Sigmoid colon (tissue), 7 donors: ENCODE measurements at places on chromosomes 1 and 21. TPM values are rescaled to one million over a fixed set of nuclear protein-coding genes. Genes with fewer than 3 reads are reported as not detected.

- no peak overlapping the region for H3K4me3 ChIP-seq
- no peaks in the 10 kb centered on the region for H3K27me3 ChIP-seq
- no peak for DNase-seq
- no peaks in the 10 kb centered on the region for H3K36me3 ChIP-seq
Observed at GRCh38 chr21:23480591-23481270, 2126.6 kb downstream of the MRPL39 start.

GNAT2 gene
- total RNA-seq, result not detected

GRCh38 chr1:113995382-113995781 lies 16.1 kb downstream of the OLFML3 start:
- H3K27ac ChIP-seq, result no peak overlapping the region
- no peak overlapping the region for H3K4me3 ChIP-seq
- no peak for DNase-seq
- no peaks in the 10 kb centered on the region for H3K36me3 ChIP-seq

DNA sequence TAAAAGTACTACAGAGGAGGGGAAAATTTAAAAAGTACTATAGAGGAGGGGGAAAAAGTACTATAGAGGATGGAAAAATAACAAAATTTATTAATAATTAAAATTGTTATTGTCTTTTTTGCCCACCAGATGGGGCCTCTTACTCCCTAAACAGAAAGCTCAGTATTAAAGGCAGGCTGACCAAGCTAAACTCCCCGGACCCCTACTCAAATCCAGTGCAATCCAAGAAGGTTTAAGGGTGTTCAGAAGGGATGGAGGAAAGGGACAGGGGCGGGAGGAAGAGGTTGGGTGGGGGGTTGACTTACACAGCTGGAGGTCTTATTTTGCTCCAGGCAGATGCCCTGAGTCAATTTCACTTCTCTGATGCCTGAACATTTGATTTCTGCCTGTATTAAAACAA lies 13.7 kb downstream of the CD34 start:
- H3K4me1 ChIP-seq, result no peaks in the 10 kb centered on the region
- H3K27me3 ChIP-seq, result no peaks in the 10 kb centered on the region
- DNase-seq, result no peak
- no peak overlapping the region for H3K4me3 ChIP-seq
- no peak overlapping the region for H3K27ac ChIP-seq

DNA sequence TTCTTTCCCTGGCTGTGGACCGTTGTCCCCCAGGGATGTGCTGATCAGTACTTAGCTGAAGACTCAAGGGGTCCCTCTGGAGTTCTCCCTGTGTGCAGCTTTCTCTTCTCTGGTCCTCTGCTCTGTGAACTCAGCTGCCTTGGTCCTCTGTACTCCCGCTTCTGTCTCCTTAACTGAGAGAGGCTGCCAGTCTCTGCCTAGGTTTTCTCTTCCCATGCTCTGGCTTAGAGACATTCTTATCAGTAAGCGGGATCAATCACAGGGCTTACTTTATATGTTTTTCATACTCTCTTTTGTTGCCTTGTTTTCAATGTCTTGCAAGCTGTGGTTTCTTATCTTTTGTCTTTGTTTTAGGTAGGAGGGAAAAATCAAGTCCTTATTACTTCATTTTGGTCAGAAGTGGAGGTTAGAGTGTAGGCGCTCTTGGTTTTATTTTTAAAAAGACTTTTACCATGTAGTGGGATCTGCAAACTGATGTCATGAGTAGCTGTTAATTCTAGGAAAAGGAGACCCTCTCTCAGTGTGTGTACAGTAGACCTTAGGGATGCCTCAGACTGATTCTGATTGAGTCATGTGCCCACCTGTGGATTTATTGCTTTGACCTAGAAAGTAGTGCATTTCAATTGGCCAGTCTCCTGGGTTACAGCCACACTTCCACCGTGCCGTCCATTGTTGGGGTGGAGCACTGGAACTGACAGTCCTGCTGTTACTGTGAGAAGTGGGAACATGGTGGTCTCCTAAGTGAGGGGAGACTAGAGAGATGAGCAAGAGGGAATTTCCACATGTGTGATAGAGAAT lies 46.6 kb downstream of the TTC3 start:
- no peak overlapping the region for H3K27ac ChIP-seq
- no peaks in the 10 kb centered on the region for H3K27me3 ChIP-seq
- no peak overlapping the region for H3K4me3 ChIP-seq
- no peaks in the 10 kb centered on the region for H3K36me3 ChIP-seq
- no peaks in the 10 kb centered on the region for H3K4me1 ChIP-seq

DNA sequence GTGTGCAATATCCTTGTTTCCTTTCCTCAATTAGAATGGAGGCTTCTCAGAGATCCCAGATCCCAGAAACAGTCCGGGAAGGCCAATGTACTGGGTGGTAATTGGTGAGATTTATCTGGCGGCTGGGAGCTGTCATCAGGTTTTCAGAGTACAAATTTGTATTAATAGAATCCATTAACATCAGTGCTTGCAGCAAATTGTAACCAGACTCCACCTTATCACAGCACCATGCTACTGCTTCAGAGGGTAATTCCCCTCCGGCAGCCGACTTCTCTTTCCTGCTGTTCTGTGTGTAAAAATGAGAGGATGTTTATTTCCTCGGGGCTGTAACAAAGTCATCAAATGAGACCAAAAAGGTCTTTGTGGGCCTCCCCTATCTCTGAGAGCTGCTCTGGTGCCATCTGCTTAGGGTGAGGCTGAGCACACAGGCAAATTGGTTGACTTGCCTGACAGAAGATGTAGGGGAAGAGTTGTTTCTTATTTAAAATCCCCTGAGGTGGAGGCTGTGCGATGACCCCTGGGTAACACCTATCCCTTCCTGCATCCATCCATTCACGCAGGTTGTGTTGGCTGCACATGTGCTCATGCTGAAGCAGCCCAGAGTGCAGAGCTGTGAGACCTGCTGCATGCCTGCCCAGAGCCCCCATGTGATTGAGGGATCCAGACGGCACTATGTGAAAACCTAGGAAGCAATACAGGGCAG lies 19.2 kb downstream of the NFASC start:
- H3K27ac ChIP-seq, result no peak overlapping the region
- H3K36me3 ChIP-seq, result no peaks in the 10 kb centered on the region
- no peak overlapping the region for H3K4me3 ChIP-seq
- peaks cover 36% of the 10 kb centered on the region for H3K4me1 ChIP-seq
- no peaks in the 10 kb centered on the region for H3K27me3 ChIP-seq
- no peak for DNase-seq

DNA sequence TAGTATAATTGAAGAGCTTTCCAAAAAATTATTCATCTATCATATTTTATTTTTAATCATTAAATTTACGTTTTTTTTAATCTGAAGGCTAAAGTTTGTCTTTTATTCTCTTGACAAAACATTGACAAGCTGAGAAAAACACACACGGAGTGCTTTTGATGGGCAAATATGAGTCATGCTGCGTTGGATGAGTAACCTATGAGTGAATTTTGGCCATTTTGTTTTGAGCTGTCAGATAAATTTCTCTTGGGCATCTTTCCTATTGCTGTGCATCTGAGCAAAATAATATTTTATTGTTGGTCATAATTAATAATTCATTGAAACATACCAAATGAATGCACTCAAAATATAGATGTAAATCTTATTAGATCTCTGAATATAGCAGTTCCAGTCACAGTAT lies 1144.1 kb upstream of the ADGRL2 start:
- DNase-seq, result no peak
- H3K36me3 ChIP-seq, result no peaks in the 10 kb centered on the region
- H3K27ac ChIP-seq, result no peak overlapping the region
- H3K27me3 ChIP-seq, result no peaks in the 10 kb centered on the region

NPR1 gene
- 11.1 TPM for total RNA-seq

KRTAP12-2 gene
- total RNA-seq, result not detected

GRCh38 chr1:117658676-117659075 lies 52.8 kb downstream of the TENT5C start:
- no peak overlapping the region for H3K27ac ChIP-seq
- no peaks in the 10 kb centered on the region for H3K27me3 ChIP-seq
- H3K4me3 ChIP-seq, result no peak overlapping the region
- H3K4me1 ChIP-seq, result no peaks in the 10 kb centered on the region

COL24A1 gene
- total RNA-seq, result 8.0 TPM

- no peak overlapping the region for H3K27ac ChIP-seq
- no peak overlapping the region for H3K4me3 ChIP-seq
- H3K27me3 ChIP-seq, result no peaks in the 10 kb centered on the region
- no peak for DNase-seq
Observed at GRCh38 chr1:80931178-80931577, 869.6 kb upstream of the ADGRL2 start.

MROH7 gene
- total RNA-seq, result 20.0 TPM

GRCh38 chr1:53891678-53892077 lies 2.1 kb upstream of the YIPF1 start:
- H3K27me3 ChIP-seq, result no peaks in the 10 kb centered on the region
- DNase-seq, result no peak
- H3K4me1 ChIP-seq, result peaks cover 35% of the 10 kb centered on the region
- H3K27ac ChIP-seq, result no peak overlapping the region
- no peaks in the 10 kb centered on the region for H3K36me3 ChIP-seq

DNA sequence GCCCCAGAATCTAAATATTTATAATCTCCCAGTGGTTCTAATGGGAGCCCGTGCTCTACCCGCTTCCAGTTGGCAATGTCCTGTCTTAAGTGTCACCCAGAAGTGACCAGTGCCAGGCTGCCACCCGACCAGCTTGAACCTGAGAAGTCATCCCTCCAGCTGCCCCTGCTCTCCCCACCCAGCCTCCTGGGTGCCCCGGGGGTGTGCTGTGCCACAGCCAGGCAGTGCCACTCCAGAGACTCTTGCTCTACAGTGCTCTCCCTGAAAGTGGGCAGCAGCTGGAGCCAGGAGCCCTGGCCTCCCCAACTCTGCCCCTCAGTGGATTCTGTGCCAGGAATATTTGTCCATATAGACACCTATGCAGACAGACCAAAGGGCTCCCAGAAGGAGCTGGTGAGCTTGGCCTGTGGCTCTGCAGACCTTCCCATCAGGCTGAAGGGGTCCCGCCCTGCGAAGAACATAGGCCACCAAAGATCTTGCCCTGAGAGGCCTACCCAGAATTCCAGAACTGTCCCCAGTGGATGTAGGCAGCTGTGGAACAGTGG lies 9.0 kb upstream of the EPS8L3 start:
- no peak overlapping the region for H3K4me3 ChIP-seq
- H3K27me3 ChIP-seq, result no peaks in the 10 kb centered on the region

TOMM40L gene
- total RNA-seq, result 20.2 TPM

TBX15 gene
- total RNA-seq, result 0.16 TPM

- no peak overlapping the region for H3K27ac ChIP-seq
- H3K4me3 ChIP-seq, result no peak overlapping the region
- no peaks in the 10 kb centered on the region for H3K36me3 ChIP-seq
Observed at GRCh38 chr1:193348091-193348768, 161.8 kb upstream of the B3GALT2 start.

DNALI1 gene
- total RNA-seq, result 7.5 TPM

POTED gene
- not detected for total RNA-seq

GRCh38 chr1:176560681-176561080 lies 97.7 kb downstream of the PAPPA2 start:
- H3K4me1 ChIP-seq, result peaks cover 15% of the 10 kb centered on the region
- no peaks in the 10 kb centered on the region for H3K27me3 ChIP-seq
- no peak overlapping the region for H3K4me3 ChIP-seq
- no peak for DNase-seq

DNA sequence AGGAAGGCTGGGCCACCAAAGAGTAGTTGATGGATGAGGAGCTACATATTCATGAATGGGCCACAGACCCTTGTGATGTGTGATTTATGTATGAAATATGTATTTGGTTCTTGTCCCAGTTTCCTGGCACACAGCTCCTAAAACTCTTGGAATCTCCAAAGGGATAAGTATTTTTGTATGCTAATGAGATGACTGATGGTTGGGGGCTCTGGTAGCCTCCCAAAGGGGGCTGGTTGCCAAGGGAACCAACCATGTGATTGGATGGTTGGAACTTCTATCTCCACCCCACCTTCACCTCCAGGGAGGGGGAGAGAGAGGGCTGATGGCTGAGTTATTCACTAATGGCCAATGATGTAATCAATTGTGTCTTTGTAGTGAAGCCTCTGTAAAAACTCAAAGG lies 77.1 kb downstream of the ZNF281 start:
- DNase-seq, result no peak
- peaks cover 11% of the 10 kb centered on the region for H3K4me1 ChIP-seq
- H3K27me3 ChIP-seq, result no peaks in the 10 kb centered on the region
- H3K27ac ChIP-seq, result no peak overlapping the region

SEC16B gene
- 3.4 TPM for total RNA-seq

SLC45A3 gene
- total RNA-seq, result 0.68 TPM

PSMG1 gene
- total RNA-seq, result 28.5 TPM

LRRIQ3 gene
- 0.81 TPM for total RNA-seq

DNA sequence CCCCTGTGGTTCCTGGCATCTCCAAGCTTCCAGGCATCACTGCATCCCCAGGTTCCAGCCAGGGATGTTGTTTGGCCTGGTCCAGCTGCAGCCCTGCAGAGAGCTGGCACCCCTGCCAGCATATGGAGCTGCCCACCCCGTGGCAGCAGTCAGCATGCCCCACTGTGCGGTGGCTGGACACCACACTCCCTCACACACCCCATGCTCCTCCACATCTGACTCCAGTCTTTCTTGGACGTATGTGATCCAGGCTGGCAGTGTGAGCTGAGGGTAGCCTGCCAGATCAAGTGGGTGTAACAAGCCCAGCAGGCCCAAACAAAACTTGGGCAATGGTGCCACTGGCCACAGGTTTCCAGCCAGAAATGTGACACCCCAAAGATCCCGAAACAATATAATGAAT lies 620.4 kb downstream of the RWDD3 start:
- H3K4me3 ChIP-seq, result no peak overlapping the region
- no peaks in the 10 kb centered on the region for H3K4me1 ChIP-seq
- H3K36me3 ChIP-seq, result no peaks in the 10 kb centered on the region
- no peak overlapping the region for H3K27ac ChIP-seq
- H3K27me3 ChIP-seq, result no peaks in the 10 kb centered on the region

- H3K4me1 ChIP-seq, result no peaks in the 10 kb centered on the region
- DNase-seq, result no peak
- H3K27ac ChIP-seq, result no peak overlapping the region
- H3K4me3 ChIP-seq, result no peak overlapping the region
Observed at GRCh38 chr1:181592255-181592859, 109.0 kb downstream of the CACNA1E start.

DNA sequence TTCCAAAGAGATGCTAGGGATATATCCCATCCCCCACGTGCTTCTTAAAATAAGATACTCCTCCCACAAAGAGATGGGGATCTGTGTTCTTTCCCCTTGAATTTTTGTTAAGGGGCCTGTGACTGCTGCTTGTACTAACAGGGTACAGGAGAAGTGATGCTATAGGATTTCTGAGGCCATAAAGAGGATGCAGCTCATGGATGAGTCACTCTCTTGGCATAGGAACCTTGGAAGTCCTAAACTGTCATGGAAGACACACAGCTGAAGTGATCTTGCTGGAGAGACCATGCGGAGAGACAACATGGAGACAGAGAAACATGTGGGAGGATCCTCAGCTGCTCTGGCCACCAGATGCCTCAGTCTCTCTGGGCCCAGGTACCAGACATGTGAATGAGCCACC lies 157.2 kb downstream of the S1PR1 start:
- no peaks in the 10 kb centered on the region for H3K36me3 ChIP-seq
- no peak overlapping the region for H3K4me3 ChIP-seq
- H3K4me1 ChIP-seq, result no peaks in the 10 kb centered on the region
- no peaks in the 10 kb centered on the region for H3K27me3 ChIP-seq
- no peak overlapping the region for H3K27ac ChIP-seq
